ENCODE measurements at places on chromosomes 12 and 14. TPM values are rescaled to one million over a fixed set of nuclear protein-coding genes. Genes with fewer than 3 reads are reported as not detected.

GRCh38 chr14:23766737-23767401, 130.7 kb downstream of the DHRS2 start:
- DNase-seq = no peak
- H3K27me3 ChIP-seq = peaks cover 3% of the 10 kb centered on the region
- no peaks in the 10 kb centered on the region for H3K4me1 ChIP-seq
- no peak overlapping the region for H3K4me3 ChIP-seq

DNA sequence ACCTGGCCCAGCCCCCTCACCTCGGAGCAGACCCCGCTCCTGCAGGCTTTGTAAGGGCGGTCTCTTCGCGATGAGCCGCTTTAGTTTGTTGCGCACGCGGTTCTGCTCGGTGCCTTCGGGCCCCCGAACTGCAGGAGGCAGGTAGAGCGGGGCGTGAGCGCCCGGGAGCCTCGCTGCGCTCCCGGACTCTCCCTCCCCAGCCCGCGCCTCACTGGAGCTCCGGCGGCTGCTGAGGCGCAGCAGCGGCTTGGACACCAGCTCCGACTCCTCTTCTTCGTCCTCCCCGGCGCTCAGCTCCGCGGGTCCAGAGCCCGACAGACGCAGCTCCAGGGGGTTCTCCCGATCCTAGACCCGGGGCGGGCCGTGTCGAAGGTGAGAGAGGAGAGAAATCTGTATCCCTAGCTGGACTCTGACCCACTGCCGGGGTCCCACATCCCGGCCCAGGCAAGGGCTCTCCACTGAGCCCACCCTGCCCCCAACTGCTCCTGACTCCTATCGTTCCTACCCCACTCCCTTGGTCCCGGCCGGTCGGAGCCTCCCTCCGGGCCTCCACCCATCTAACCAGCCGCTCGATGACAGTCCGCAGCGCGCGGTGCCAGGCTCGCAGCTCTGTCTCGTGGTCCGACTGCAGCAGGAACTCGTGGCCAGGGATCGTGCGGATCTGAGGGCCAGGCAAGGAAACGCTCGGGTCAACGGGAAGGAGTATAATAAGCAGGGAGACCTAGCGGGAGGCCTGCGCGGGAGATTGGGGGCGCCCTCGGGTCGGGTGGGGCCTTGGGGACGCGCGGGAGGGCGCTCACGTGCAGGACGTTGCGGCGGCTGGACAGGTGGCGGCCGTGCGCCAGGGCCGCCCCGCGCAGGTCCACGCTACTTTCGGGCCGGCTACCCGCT, 4.2 kb downstream of the ARHGAP9 start:
- peak; percentile 19 for DNase-seq
- peaks cover 52% of the 10 kb centered on the region for H3K4me1 ChIP-seq
- H3K27ac ChIP-seq = peak overlapping the region; percentile 99
- peak overlapping the region; percentile 87 for H3K4me3 ChIP-seq
- peaks cover 54% of the 10 kb centered on the region for H3K36me3 ChIP-seq

GRCh38 chr12:117699118-117699517, 269.7 kb downstream of the KSR2 start:
- no peaks in the 10 kb centered on the region for H3K4me1 ChIP-seq
- DNase-seq = no peak
- H3K36me3 ChIP-seq = no peaks in the 10 kb centered on the region
- no peak overlapping the region for H3K4me3 ChIP-seq
- no peaks in the 10 kb centered on the region for H3K27me3 ChIP-seq
- H3K27ac ChIP-seq = no peak overlapping the region

GRCh38 chr12:24750263-24750662, 198.6 kb downstream of the BCAT1 start:
- no peaks in the 10 kb centered on the region for H3K36me3 ChIP-seq
- peaks cover 1% of the 10 kb centered on the region for H3K27me3 ChIP-seq
- peak overlapping the region; percentile 28 for H3K4me3 ChIP-seq
- H3K27ac ChIP-seq = peak overlapping the region; percentile 53
- peaks cover 25% of the 10 kb centered on the region for H3K4me1 ChIP-seq
- DNase-seq = no peak

DNA sequence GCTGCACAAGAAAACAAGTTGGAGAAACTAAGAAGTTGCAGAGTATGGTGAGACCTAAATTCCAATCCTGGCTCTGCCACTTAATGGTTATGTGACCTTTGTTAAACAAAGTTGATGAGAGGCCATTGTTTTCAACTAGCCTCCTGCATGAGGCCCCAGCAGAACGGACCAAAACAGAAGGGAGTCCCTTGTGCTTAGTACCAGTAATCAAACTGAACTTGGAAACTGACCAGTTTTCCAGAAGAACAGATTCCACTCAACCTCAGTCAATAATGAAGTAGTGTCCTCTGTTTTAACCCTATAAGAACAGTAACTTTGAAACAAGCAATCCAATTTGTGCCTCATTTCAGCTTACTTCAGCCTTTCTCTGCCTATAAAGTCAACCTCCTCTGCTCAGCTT, 69.9 kb downstream of the C12orf56 start:
- H3K4me3 ChIP-seq = no peak overlapping the region
- H3K4me1 ChIP-seq = peaks cover 3% of the 10 kb centered on the region
- no peaks in the 10 kb centered on the region for H3K36me3 ChIP-seq

DNA sequence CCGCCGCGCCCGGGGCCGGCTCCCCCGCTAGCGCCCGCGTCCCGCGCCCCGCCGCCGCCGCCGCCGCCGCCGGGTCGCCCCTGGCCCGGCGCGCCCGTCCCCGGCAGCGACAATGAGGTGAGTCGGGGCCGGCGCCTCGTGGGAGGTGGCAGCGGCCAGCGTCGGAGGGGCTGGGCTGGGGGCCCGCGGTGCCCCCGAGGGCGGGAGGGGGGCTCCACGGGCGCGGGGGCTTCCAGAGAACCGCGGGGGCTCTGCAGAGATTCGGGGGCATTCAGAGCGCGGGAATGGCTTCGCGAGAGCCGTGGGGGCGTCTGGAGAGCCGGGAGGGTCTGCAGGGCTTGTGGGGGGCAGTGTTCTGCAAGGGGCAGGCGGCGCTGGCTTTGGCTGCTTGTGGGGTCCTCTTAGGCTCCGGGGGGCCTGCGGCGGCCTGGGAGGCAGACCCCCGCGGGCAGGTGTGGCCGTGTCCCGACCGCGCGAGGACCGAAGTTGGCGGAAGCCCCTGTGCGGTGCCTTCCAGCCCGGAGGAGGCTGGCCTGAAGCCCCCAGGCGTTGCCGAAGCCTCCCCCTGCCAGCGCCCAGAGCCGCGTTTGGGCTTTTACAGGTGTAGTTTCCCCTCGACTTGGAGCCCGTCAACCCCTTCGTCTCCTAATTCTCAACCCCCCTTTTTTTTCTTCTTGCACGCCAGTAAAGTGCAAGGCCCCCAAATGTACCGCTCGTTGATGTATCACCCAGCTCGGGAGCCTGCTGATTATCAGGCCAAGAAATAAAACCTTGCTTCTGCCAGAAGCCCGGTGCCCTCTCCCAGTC, 93.1 kb upstream of the EVL start:
- peak overlapping the region; percentile 65 for H3K27ac ChIP-seq
- peaks cover 20% of the 10 kb centered on the region for H3K4me1 ChIP-seq
- no peaks in the 10 kb centered on the region for H3K36me3 ChIP-seq
- H3K27me3 ChIP-seq = peaks cover 23% of the 10 kb centered on the region
- DNase-seq = peak; percentile 29

GRCh38 chr12:116635487-116635886, 76.3 kb downstream of the MAP1LC3B2 start:
- no peak overlapping the region for H3K4me3 ChIP-seq
- H3K27me3 ChIP-seq = peaks cover 13% of the 10 kb centered on the region
- no peaks in the 10 kb centered on the region for H3K36me3 ChIP-seq
- H3K27ac ChIP-seq = no peak overlapping the region

CLSTN3 gene
- 44.7 TPM for total RNA-seq

DNAJC22 gene
- 0.10 TPM for total RNA-seq

Data from activated CD4-positive, alpha-beta memory T cell treated with anti-CD3 and anti-CD28 coated beads for 36 hours (primary cell).